ENCODE measurements at places on chromosomes 1 and 21.

DNA sequence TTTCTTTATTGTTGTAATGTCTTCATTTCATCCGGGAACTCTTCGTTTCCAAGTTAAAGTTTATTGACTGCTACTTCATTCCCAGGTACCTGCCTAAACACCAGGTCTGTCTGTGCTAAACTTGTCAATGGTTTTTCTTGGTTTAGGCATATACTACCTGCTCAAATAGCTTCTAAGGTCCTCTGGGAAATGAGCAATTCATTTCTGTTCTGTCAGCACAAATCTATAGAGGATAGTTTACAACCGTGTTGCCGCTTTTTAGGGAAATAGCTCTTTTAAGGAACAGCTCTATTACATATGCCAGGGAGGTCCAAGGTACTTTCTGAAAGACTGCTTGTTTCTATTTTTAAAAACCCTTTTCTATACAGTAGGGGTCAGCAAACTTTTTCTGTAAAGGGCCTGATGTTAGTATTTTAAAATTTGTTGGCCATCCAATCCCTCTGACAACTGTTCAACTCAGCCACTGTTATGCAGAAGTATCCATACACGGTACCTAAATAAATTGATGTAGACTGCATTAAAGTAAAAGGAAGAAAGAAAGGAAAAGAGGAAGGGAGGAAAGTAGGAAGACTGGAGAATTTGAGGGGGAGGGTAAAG, 222.7 kb upstream of the PTBP2 start:
- no peaks in the 10 kb centered on the region for H3K36me3 ChIP-seq
- H3K4me3 ChIP-seq: no peak overlapping the region
- H3K27me3 ChIP-seq: no peaks in the 10 kb centered on the region
- no peaks in the 10 kb centered on the region for H3K4me1 ChIP-seq
- DNase-seq: no peak

DNA sequence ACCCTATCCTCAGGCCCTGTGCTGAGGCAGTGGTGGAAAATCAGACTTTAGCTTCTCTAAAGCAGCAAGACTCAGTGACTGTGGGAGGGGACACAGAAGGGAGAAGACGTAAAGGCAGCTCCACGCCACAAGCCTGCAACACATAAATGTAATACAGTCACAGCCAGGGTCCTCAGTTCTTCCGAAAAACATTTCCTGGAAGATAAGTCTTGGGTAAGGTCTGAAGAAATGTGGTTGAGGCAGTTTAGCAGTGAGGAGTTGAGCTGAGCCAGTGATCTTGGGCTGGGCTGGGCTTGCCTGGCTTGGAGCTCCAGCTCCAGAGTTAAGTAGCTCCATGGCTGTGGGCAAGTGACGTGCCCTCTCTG, 127.8 kb upstream of the ADAR start:
- no peak for DNase-seq
- no peaks in the 10 kb centered on the region for H3K27me3 ChIP-seq
- peak overlapping the region; percentile 93 for H3K27ac ChIP-seq
- H3K36me3 ChIP-seq: no peaks in the 10 kb centered on the region

DNA sequence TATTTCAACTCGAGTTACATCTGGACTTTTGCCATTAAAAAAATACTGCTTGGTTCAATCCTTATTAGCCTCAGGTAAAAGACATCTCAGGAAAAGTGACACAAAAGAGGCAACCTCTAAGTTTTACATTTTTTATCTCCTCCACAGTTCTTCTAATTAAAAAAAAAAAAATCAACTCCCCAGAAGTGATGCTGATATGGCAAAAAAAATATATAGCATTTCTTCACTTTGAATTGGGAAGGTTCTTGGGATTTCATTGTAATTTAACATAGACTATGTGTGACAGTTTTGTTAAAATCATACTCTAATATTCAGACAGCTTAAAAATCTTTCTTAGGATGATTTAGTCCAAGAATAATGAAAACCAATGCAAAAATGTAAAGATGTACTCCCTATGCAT, 87.9 kb downstream of the LRRC8C start:
- H3K4me1 ChIP-seq: peaks cover 86% of the 10 kb centered on the region
- peak overlapping the region; percentile 97 for H3K27ac ChIP-seq
- no peaks in the 10 kb centered on the region for H3K27me3 ChIP-seq
- DNase-seq: no peak
- peak overlapping the region; percentile 20 for H3K4me3 ChIP-seq

DNA sequence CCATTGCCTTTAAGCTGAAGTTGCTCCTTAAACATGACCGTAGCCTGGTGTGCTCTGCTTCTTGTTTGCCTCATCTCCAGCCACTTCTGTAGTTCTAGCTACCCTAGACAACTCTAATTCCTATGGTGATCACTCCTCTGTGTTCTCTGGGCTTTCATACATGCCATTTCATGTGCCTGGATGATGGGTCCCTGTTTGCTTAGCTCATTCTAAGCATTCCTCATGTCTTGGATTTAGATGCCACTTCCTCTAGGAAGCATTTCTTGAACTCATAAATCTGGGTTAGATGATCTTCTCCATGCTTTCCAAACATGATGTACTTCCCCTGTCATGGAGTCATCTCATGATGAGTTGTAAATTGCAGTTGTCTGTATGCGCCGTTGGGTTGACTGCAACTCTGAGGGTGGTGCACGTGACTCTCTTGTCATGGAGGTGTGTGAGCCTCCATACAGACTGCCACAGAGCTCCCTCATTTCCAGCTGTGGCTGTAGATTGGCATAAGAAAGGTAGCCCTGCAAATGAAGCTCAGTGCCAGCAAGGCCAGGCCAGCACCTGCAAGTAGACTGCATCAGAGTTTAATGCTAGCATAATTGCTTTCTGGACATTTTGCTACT, 77.2 kb downstream of the LAMC1 start:
- H3K4me3 ChIP-seq: no peak overlapping the region
- DNase-seq: no peak
- no peaks in the 10 kb centered on the region for H3K4me1 ChIP-seq
- H3K27ac ChIP-seq: no peak overlapping the region

GRCh38 chr1:40305451-40305850, 11.6 kb downstream of the COL9A2 start:
- no peaks in the 10 kb centered on the region for H3K27me3 ChIP-seq
- H3K27ac ChIP-seq: no peak overlapping the region
- H3K4me1 ChIP-seq: no peaks in the 10 kb centered on the region
- no peak for DNase-seq
- no peaks in the 10 kb centered on the region for H3K36me3 ChIP-seq

DNA sequence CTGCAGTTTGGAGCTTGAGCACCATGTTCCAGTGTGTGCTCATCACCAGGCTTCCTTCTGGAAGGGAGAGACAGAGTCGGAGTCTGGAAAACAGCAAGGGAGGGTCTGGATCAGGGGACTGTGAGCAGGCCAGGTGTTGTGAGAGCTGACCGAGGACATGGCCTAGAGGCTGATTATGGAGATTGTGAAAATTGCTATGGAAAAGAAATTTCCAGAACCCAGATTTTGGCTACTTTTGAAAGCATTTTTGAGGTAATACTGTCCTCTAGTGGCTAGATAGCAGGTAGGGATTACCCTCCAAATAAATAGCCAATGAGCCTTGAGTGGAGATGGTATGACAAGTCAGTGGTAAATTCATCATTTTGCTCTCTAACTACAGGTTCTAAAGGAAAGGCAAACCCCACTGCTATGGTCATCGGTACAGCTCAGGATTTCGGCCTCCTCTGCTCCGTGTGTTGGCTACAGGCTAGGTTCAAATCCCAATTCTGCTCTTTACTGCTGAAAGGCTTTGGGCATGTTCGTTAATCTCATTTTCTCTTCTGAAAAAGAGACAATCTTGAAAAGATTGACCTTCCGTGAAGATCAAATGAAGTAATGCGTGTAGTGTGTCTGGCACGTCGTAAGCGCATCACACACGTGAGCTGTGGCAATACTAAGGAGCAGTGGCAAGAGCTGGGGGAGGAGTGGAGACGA, 1.0 kb upstream of the HAO2 start:
- H3K4me3 ChIP-seq: no peak overlapping the region
- H3K27me3 ChIP-seq: peaks cover 12% of the 10 kb centered on the region
- no peaks in the 10 kb centered on the region for H3K36me3 ChIP-seq
- no peak for DNase-seq

DNA sequence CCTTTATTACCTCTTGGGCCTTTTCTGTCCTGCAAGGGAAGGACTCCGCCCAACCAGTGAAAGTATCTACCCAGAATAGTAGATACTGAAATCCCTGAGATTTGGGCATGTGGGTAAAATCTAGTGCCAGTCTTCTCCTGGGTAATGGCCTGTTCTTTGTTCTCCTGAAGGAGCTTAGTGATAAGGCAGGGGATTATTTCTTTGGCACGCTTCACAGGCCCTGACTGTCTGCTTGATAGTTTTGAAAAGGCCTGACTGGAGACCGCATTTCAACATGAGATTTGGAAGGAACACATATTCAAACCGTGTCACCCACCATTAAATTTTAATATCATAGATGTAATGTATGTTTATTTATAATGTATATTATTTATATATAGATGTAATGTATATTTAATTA, 48.9 kb downstream of the RASAL2 start:
- no peaks in the 10 kb centered on the region for H3K27me3 ChIP-seq
- H3K4me3 ChIP-seq: no peak overlapping the region
- H3K4me1 ChIP-seq: no peaks in the 10 kb centered on the region
- DNase-seq: no peak

- no peak overlapping the region for H3K27ac ChIP-seq
- H3K27me3 ChIP-seq: no peaks in the 10 kb centered on the region
- no peak overlapping the region for H3K4me3 ChIP-seq
These were observed 11.0 kb downstream of the KRTAP10-1 start for GRCh38 chr21:44529011-44529421.

DNA sequence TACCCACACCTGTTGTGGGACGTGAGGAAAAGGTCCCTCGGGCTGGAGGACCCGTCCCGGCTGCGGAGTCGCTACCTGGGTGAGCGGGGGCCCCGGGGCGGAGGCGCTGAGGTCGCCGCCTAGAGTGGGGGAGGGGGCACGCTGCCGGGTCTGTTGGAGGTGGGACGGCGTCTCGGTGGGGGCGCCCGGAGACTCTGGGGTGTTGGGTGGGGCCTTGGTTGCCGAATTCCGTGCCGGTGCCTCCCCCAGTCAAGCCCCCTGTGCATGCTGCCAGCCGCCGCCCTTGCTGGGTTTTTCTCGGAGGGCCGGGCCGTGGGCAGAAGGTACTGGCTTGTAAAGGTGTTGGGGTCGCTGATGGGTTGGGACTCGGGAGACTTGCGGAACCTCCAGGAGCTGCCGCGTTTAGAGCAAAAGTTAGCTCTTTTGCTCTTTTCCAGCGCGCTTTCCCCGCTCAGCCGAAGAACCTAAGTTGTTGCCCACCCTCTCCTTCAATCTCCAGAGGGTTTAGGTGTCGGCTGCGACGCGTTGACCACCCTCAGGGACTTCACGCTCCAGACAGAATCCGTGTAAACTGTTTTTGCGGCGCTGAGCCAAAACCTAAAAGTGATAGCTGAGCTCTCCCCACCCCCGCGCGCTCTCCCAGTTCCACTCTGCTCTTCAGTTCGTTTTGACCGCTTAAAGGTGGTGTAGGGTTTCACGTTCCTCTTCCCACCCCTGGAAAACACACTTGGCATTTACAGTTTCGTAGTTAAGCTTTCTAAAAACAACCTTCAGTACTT, at the start of gene MPC2:
TSS of gene MPC2 (minus strand) at position 143 of the 779 bp plus-strand sequence. CDS start 1,231 bp downstream, outside the sequence.
- DNase-seq: peak; percentile 57
- H3K4me1 ChIP-seq: peaks cover 35% of the 10 kb centered on the region
- peak within 1 kb of the TSS; percentile 94 for H3K4me3 ChIP-seq
- peaks cover 12% of the 10 kb centered on the region for H3K36me3 ChIP-seq

GRCh38 chr1:240905225-240905765, 293.3 kb upstream of the GREM2 start:
- no peaks in the 10 kb centered on the region for H3K4me1 ChIP-seq
- no peak overlapping the region for H3K27ac ChIP-seq
- no peak for DNase-seq
- H3K27me3 ChIP-seq: no peaks in the 10 kb centered on the region
- no peaks in the 10 kb centered on the region for H3K36me3 ChIP-seq
- no peak overlapping the region for H3K4me3 ChIP-seq

- H3K4me1 ChIP-seq: peaks cover 8% of the 10 kb centered on the region
- H3K4me3 ChIP-seq: no peak overlapping the region
- H3K27ac ChIP-seq: no peak overlapping the region
- peaks cover 20% of the 10 kb centered on the region for H3K27me3 ChIP-seq
These were observed 2.8 kb downstream of the HES4 start for GRCh38 chr1:996851-997712.

DNA sequence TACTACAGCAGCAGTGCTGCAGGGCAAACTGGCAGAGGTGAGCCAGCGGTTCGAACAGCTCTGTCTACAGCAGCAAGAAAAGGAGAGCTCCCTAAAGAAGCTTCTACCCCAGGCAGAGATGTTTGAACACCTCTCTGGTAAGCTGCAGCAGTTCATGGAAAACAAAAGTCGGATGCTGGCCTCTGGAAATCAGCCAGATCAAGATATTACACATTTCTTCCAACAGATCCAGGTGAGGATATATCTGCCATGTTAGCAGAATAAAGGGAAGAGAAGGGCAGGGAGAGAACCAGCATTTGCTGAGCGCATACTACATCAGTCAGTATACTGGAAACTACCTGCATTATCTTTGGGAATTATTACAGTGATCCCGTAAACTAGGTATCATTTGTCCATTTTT, 130.0 kb upstream of the BMP8A start:
- peaks cover 61% of the 10 kb centered on the region for H3K36me3 ChIP-seq
- H3K4me3 ChIP-seq: no peak overlapping the region

DNA sequence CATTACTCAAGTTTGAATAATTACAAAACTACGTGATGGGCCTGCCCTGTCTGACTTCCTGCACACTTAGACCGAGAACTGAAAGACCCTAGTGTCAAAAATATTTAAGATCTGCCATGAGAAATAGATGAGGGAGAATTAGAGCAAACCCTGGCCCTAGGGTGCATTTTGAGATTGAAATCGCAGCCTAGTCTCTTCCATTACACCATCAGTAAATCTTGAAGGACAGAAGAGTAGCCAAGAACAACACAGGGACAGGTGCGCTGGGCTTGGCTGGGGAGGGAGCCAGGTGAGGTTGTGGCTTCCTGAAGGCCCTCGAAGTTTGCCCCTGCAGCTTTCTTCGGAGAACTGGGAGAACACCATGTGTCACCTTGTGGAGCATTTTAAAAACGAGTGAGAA, 36.7 kb upstream of the KIF26B start:
- no peak overlapping the region for H3K27ac ChIP-seq
- no peak overlapping the region for H3K4me3 ChIP-seq
- H3K4me1 ChIP-seq: no peaks in the 10 kb centered on the region
- no peak for DNase-seq
- H3K27me3 ChIP-seq: no peaks in the 10 kb centered on the region
- no peaks in the 10 kb centered on the region for H3K36me3 ChIP-seq

All from activated T-helper 2 cell treated with anti-CD3 and anti-CD28 coated beads, Interferon-gamma antibody, Interleukin-2, Interleukin-4, amounts not matched to agents 10 μg/mL and 5 μg/mL and 100 μg/mL, durations not matched to agents 14 hours and 24 hours and 36 hours (primary cell).